SK-N-MC (cell line): ENCODE measurements at places on chromosomes 5 and 9.
A peak's percentile ranks its signal among the peaks of the same experiment; 100 is the strongest.

GRCh38 chr9:129080298-129080600, 662 bp upstream of the DOLPP1 start:
- no peak for DNase-seq

GRCh38 chr9:131274674-131275331, 1.5 kb downstream of the FAM78A start:
- DNase-seq = no peak

- no peak for DNase-seq
These were observed 342.3 kb downstream of the PLK2 start for GRCh38 chr5:58117542-58117941.

GRCh38 chr5:91176288-91177016, 206.7 kb downstream of the ARRDC3 start:
- DNase-seq = no peak

- DNase-seq = peak; percentile 48
These were observed 2.8 kb upstream of the PLK2 start for GRCh38 chr5:58462623-58463230.

GRCh38 chr5:145433077-145433476, 402.1 kb downstream of the PRELID2 start:
- no peak for DNase-seq

- DNase-seq = no peak
These were observed 412.4 kb upstream of the C9orf72 start for GRCh38 chr9:27985714-27986113.

- DNase-seq = no peak
These were observed 60.1 kb upstream of the AFAP1L1 start for GRCh38 chr5:149211566-149211965.

GRCh38 chr5:57828221-57828620, 345.6 kb upstream of the ACTBL2 start:
- no peak for DNase-seq

GRCh38 chr5:55714749-55715148, 2.6 kb upstream of the SLC38A9 start:
- DNase-seq = no peak

GRCh38 chr5:156149213-156149612, 177.8 kb upstream of the SGCD start:
- no peak for DNase-seq

DNA sequence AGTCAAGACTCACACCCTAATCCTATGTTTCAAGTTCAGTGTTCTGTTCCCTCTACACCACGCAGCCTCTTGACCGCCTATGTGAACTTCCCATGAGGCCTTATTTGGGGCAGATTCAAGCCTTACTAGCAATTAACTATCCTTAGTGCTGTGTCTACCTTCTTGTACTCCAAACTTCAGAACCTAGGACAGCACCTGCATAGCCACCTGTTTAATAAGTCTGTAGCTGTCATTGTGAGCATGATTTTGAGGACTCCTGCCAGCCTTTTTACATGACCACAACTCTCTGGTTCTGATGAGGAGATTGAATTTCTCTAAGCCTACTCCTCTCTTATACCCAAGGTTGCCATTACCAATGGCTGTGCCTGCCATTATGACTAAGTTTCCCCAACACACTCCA, 50.8 kb upstream of the PCSK1 start:
- peak; percentile 32 for DNase-seq

GRCh38 chr5:135218790-135219568, 180.1 kb downstream of the MACROH2A1 start:
- no peak for DNase-seq

DNA sequence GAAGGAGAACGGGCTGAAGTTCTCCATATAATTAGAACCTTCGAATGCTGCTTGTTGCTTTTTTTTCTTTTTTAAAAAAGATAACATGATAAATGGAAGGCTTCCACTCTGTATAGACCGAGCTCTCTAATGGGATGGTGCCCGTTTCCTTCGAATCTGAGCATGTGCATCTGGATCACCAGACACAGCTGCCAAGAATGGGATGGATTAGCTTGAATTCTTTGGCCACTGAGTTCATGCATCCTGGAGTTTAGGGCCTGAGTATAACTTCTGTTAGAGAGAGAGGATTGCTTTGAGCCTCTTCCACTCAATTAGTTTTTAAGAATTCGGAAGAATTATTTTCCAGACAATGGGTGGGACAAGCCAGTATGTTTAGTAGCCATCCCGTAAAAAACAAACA, 93.7 kb upstream of the GDNF start:
- DNase-seq = no peak

DNA sequence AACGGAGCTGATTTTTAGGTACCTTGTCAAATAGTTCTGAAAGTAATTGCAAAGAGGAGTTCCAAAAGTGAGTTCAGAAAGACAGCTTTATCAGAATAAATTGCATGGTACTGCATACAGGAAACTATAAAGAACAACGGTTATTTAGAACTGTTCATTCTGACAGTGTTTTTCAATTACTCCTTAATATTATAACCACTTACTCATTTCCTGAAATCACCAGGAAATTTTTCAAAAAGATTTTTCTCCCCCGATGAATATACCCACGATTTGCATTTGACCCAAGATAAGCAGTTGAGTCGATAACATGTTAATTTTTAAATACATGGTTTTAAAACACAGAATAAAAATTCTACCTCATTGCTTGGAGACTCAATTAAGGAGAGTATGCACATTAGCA, 9.4 kb downstream of the DOCK8 start:
- no peak for DNase-seq

DNA sequence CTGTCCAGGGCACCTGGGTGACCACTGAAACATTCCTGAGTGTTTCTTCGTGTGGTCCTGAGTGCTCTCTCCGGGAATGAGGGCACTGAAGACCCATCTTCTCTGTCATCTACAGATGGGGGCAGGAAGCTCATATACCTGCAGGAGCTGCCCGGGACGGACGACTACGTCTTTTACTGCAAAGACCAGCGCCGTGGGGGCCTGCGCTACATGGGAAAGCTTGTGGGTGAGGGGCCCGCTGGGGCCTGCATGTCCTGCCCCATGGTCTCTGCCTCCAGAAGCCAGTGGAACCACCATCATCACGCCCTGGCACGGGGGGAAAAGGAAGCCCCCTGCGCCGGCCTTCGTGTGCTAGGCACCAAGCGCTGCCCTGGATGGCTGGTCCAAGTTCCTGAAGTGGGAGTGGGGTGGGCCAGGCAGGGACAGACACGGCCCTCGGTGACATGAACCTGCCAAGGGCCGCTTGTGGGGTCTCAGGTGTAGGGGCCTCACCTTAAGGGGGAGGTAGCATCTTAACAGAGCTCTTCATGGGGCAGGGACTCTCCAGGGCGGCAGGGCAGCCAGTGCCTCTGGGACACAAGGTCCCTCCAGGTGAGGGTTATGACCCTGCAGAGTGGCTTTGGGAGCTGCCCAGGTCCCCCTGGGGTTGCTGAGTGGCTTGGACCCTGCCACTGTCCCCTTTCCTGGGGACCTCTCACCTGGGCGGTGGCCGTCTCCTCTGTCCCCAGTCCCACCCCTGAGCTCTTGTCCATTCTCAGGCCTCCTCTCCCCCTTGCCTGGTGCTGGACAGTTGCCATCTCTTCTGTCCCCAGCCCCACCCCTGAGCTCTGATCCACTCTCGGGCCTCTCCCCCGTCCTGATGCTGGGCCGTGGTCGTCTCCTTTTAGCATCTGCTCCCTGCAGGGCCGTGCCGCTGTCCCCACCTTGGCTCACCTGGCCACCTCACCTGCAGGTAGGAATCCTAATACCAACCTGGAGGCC, 2.1 kb downstream of the OBP2A start:
- DNase-seq = no peak

- no peak for DNase-seq
These were observed 7.2 kb upstream of the RPL26L1 start for GRCh38 chr5:172952034-172952511.

- DNase-seq = no peak
These were observed 93.9 kb downstream of the SNX18 start for GRCh38 chr5:54611290-54611951.

DNA sequence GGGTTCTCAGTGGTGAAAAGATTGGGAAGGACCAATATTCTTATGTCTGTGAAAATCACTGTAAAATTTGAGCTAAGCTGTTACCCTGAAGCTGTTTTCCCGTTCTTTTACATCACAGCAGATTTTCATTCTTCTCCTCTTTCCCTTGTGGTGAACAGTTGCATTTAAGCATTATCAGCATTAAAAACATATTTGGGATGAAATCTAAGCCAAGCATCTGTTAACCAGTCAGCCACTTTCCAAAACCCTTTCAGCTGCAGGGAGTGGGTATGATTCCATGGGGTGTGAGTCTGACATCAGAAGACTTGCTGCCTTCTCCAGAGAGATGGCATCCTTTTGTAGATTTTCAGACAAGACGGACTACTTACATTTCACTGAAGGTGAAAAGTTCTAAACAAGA, 97.2 kb downstream of the TRIO start:
- peak; percentile 18 for DNase-seq

DNA sequence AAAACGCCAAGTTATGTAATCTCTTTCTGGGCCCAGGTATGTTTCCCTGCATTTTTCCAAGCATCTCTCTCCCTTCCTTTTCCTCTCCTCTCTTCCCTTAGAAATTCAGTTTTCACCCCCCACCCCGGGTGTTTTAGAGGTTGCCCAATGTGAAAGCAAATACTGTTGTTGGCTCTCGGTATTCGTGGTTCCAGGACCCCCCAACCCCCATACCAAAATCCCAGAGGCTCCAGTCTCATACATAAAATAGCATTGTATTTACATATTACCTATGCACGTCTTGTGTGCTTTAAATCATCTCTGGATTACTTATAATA, 48.8 kb downstream of the ACER2 start:
- no peak for DNase-seq

- no peak for DNase-seq
These were observed 115.6 kb downstream of the RPS23 start for GRCh38 chr5:82162573-82162972.

DNA sequence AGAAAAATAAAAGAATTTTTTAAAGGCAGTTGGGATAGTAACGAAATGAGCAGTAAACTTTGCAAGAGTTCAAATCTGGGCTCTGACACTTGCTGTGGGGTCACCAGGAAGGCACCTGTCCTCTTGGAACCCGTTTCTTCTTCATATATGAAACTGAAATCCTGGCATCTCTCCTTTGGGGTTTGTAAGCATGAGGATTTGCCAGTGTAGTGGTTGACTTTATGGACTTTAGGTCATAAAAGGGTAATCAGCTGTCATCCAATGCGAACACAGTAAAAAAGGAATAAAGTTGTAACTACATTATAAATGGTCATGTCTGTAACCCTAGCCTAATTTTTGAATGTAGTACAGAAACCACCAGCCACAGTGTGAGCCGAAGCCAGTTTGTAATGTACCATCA, 1.3 kb downstream of the RAB14 start:
- DNase-seq = no peak
